ENCODE measurements at places on chromosomes 5 and 9.

- peak; percentile 83 for DNase-seq
These were observed at the start of gene PCDHGC3 for GRCh38 chr5:141475625-141476131. Gene PCDHGC3, plus strand, starts transcription at chr5:141475966. Its CDS starts 151 bp downstream, at chr5:141476117.

GRCh38 chr5:8458038-8458383, 589.1 kb downstream of the MTRR start:
- DNase-seq: no peak

DNA sequence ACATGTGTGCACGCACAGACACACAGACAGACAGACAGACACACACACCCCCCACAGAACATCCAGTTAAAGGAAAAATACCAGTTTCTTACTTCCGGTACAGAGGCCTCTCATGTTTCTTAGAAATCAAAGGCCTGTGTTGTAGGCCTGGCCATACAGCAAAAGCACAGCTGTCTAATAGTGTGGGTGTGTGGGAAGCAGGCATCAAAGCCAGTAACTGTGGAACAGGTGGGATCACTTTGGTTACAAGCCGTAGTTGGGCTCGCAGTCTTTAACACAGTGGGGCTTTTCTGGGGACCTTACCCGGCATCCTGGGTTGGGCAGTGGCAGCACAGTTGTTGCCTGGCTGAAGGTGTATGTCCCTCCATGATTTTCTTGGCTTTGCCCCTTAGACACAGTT, 55.2 kb downstream of the FBXL7 start:
- no peak for DNase-seq

DNA sequence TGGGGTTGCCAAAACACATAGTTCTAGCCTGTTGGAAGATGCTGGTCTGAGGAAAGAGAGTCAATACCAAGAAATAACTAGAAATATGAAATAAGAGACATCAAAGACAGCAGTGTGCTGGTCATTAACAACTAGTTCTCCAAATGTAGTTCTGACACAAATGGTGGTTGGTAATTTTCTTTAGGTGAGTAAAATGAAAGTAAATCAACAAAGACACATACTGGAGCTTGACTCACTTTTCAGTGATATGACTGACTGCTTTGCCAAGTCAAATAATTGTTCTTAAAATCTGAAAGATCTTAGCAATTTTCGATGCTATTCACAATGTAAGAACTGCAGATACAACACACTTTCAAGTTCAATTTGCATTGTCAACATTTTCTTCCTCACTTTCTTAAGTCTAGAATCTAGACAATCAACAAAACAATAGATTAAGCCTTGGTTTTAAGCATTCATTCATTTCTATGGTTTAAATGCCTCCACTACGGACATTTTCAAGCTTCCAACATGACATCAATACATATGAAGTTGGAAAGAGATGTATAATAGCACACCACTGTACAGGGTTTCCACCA, 166.8 kb upstream of the MAP3K1 start:
- DNase-seq: no peak

GRCh38 chr5:72013766-72014624, 93.3 kb upstream of the MAP1B start:
- no peak for DNase-seq
